Adipocyte (in vitro differentiated cells): ENCODE measurements at places on chromosomes 4 and X.

DNA sequence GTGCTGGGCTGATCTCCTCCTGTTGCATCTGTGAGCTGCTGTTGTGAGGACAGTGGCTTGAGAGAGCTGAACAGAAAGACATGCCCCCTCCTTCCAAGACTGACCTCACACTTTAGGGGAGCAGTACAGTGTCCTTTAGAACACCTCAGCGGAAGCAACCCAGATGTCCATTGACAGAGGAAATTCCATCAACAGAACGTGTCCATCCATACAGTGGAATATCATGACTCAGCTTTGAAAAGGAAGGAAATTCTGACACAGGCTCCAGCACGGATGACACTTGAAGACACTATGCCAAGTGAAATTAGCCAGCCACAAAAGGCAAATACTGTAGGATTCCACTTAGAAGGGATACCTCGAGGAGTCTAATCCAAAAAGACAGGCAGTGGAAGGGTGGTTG, 103.5 kb downstream of the GPR143 start:
- DNase-seq, result peak; percentile 33

GRCh38 chrX:30822068-30822681, 66.9 kb downstream of the TAB3 start:
- no peak for DNase-seq

- DNase-seq, result no peak
Measured at GRCh38 chrX:117400005-117400404, 716.6 kb downstream of the KLHL13 start.

DNA sequence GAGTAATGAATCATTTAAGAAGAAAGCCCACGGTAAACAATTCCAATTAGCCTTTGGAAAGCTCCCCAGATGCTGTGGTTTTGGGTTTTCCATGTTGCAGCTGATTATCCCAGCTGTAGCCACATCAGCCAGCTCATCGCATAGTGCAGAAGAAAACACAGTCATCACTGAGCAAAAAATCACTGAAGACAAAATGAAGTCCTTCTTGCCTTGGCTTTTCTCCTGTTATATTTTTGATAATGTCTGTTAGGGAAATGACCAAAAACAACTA, 193.0 kb upstream of the C1QTNF7 start:
- peak; percentile 91 for DNase-seq

GRCh38 chr4:25320773-25321172, 8.2 kb downstream of the ZCCHC4 start:
- peak; percentile 64 for DNase-seq
